ENCODE measurements at places on chromosomes 11 and 22.

DNA sequence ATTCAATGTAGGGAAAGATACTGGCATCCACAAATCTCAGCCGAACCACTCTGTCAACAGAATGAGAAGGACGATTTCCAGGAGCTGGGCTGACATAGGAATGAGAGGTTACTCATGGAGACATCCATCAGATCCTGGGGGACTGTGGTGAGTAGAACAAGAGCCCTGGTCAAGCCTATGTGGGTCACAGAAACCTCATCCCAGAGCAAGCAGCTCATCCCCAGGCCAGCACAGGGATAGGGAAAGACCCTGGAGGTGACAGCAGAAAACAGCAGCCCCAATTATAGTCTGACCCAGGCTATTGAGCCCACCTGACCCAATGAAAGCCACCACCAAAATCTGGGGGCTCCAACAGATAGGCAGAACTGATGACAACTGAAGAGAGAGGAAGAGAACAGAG, 128.0 kb upstream of the SERPIND1 start:
- no peak for DNase-seq

- no peak for DNase-seq
Observed at GRCh38 chr11:2409611-2410468, 9.3 kb downstream of the TSSC4 start.

- peak; percentile 41 for DNase-seq
Observed at GRCh38 chr22:36486619-36487384, 5.4 kb upstream of the TXN2 start.

GRCh38 chr22:35465109-35465701, 65.3 kb downstream of the MCM5 start:
- no peak for DNase-seq

- no peak for DNase-seq
Observed at GRCh38 chr11:12439615-12440014, 62.2 kb downstream of the PARVA start.

DNA sequence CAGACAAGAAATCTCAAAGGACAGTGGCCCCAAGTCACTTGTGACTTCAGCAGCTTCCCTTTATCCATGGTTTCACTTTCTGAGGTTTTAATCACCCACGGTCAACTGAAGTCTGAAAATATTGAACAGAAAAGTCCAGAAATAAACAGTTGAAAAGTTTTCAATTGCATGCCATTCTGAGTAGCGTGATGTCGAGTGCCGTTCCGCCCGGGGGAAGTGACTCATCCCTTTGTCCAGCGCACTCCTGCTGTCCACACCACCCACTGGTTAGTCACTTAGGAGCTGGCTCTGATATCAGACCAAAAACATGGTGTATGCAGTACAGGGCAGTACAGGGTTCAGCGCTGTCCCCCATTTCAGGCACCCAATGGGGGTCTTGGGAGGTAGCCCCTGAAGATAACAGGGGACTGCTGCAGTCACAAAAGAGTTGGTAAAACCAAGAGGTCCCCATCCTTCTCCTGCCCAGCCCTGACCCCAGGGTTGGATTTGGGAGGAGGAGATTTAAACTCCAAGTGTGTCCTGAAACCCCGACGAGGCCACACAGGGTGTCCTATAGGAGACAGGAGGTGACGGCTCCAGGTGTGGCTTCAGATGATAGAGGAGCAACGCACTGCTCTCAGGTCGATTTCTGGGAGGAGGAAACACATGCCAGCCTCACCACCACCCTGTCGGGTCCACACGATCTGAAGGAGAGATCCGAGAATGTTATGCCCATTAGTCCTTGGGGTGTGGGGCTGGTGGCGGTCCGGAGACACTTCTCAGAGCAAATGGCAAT, 390.1 kb downstream of the CTTN start:
- DNase-seq: no peak

- DNase-seq: no peak
Observed at GRCh38 chr22:27152883-27153282, 495.5 kb downstream of the MIAT start.

DNA sequence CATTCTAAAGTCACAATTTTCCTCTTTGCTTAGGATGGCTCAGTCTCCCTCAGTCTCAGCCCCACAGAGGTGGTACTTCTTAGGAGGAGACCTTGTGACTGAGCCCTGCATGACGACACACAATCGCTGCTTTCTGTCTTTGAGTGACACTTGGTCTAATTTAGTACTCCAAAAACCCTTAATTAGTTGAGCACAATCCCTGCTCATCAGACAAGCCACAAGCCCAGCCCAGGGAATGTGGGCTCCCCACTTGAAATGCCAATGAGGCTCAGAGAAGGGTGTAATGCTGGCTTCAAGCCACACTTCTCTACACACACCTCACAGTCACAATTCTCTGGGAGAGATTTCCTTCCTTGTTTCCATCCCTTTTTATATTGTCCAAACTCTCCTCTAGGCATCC, 101.8 kb downstream of the FEZ1 start:
- DNase-seq: no peak

GRCh38 chr22:46461566-46462180, 75.7 kb downstream of the CELSR1 start:
- DNase-seq: no peak

DNA sequence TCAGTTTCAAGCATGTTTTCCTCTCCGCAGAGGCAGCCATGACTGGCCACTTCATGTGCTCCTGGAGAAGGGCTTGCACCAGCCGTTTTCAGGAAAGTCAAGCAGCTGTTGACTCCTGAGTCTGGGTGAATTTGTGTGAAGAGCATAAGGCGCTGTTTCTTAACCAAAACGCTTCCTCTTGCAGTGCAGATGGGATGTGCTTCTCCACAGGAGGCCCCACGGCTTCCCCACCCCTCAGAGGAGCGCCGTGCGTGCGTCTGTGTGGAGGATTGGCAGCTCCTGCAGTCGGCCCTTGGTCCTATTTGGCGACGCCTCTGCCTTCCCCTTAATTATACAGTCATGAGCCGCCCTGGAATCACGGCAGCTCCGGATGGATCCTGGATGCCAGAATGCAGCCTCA, 54.1 kb upstream of the B3GAT1 start:
- peak; percentile 14 for DNase-seq

DNA sequence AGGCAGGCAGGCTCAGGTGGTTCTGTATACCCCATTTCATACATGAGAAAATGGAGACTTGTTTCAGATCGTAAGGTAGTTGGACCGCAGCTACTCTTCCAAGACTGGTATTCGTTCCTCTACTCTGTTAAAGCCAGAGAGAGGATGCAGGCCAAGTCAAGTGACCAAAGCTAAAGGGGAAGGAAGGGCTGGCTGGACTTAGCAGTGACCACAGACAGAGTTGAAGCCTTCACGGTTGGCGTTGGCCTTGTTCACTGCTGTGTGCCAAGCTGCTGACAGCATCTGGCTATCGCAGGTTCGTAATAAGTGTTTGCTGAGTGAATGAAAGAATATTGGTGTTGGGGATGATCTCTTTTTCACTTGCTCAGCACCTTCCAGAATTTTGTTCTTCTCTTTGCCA, 64.2 kb downstream of the PTPRJ start:
- no peak for DNase-seq

DNA sequence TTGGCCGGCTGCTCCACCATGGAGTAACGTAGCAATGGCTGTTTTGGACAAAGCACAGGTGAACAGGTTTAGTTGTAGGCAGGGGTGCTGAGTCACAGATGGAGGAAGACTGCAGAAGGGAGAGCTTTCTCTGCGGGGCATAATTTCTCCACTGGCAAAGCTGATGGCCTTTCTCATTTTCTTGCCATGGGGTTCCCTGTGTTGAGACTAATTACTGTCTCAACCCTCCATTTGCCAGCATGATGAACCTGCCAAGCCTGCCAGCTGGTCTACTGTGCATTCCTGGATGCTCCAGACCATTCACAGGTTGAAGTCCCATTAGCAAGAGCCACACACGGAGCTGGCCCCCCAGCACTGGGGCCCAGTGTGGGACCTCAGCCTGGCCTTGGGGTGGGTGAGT, 202.4 kb downstream of the BARX2 start:
- no peak for DNase-seq

DNA sequence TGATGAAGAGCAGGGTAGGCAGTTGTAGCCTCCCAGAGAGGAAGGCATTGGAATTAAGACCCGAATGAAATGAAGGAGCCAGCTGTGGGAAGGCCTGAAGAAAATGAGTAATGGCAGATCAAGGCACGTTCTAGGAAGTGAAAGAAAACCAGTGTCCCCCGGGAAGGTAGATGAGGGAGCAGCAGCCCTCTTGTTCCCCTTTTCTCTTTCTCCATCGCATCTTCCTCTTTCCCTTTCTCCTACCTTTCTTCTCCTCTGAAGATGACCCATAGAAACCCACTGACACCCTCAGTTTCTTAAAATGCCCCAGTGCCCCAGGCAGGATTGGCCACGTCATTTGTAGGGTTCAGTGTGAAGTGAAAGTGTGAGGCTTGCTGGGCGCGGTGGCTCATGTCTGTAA, 172.6 kb upstream of the SEZ6L start:
- no peak for DNase-seq

Measured in RPMI8226 (cell line).